ENCODE measurements at places on chromosomes 7 and 10. TPM values are rescaled to one million over a fixed set of nuclear protein-coding genes. Genes with fewer than 3 reads are reported as not detected.

Gene ATG9B
- 0.18 TPM for total RNA-seq

Gene RET
- 0.26 TPM for total RNA-seq

Gene ECHDC3
- total RNA-seq = 67.1 TPM

Gene TACC2
- 274 TPM for total RNA-seq

Gene CPEB3
- 11.6 TPM for total RNA-seq

Gene HOXA2
- total RNA-seq = 0.37 TPM

Gene OR6B1
- total RNA-seq = not detected

Gene SLC29A3
- 2.2 TPM for total RNA-seq

Gene IRF5
- 4.4 TPM for total RNA-seq

Gene SPDYE2
- total RNA-seq = not detected

Gene WDFY4
- total RNA-seq = 2.4 TPM

Gene CC2D2B
- total RNA-seq = 1.0 TPM

Gene ASAH2B
- 5.1 TPM for total RNA-seq

Gene VDAC2
- 362 TPM for total RNA-seq

Gene CYP2C18
- not detected for total RNA-seq

Gene SOSTDC1
- 8.3 TPM for total RNA-seq

Gene PANK1
- total RNA-seq = 13.4 TPM

Gene PRKCQ
- total RNA-seq = 0.24 TPM

Gene SNCG
- 22.0 TPM for total RNA-seq

Gene SVOPL
- not detected for total RNA-seq

Gene ADARB2
- 0.59 TPM for total RNA-seq

Gene AKR1C4
- total RNA-seq = not detected

Gene CEP55
- total RNA-seq = 1.1 TPM

Gene USP54
- total RNA-seq = 24.3 TPM

Gene NPVF
- not detected for total RNA-seq

Gene C10orf105
- total RNA-seq = 0.24 TPM

Gene SFRP4
- total RNA-seq = 3.8 TPM

Gene VSTM2A
- total RNA-seq = not detected

Gene PPP1R17
- total RNA-seq = not detected

Gene SFTPA1
- total RNA-seq = not detected

Gene CCL24
- not detected for total RNA-seq

Gene CYP26A1
- not detected for total RNA-seq

Gene DNAJC30
- total RNA-seq = 14.5 TPM

Gene GIMAP7
- 14.3 TPM for total RNA-seq

Gene GIMAP6
- 29.1 TPM for total RNA-seq

Gene UBTD1
- 26.6 TPM for total RNA-seq

Gene GRM3
- total RNA-seq = 0.18 TPM

Gene MRLN
- not detected for total RNA-seq
